ENCODE measurements at places on chromosomes 5 and 9. TPM values are rescaled to one million over a fixed set of nuclear protein-coding genes. Genes with fewer than 3 reads are reported as not detected.
A peak's percentile ranks its signal among the peaks of the same experiment; 100 is the strongest.

Gene CLIC3
- total RNA-seq, result not detected

Gene F12
- total RNA-seq, result 5.4 TPM

Gene ZFP37
- 1.5 TPM for total RNA-seq

Gene FBXL7
- total RNA-seq, result not detected

- peaks cover 11% of the 10 kb centered on the region for H3K27me3 ChIP-seq
- H3K4me1 ChIP-seq, result peaks cover 15% of the 10 kb centered on the region
- DNase-seq, result peak; percentile 17
- no peak overlapping the region for H3K27ac ChIP-seq
- peak overlapping the region; percentile 76 for H3K4me3 ChIP-seq
Measured at GRCh38 chr9:38622288-38622674, 1.9 kb upstream of the ANKRD18A start.

DNA sequence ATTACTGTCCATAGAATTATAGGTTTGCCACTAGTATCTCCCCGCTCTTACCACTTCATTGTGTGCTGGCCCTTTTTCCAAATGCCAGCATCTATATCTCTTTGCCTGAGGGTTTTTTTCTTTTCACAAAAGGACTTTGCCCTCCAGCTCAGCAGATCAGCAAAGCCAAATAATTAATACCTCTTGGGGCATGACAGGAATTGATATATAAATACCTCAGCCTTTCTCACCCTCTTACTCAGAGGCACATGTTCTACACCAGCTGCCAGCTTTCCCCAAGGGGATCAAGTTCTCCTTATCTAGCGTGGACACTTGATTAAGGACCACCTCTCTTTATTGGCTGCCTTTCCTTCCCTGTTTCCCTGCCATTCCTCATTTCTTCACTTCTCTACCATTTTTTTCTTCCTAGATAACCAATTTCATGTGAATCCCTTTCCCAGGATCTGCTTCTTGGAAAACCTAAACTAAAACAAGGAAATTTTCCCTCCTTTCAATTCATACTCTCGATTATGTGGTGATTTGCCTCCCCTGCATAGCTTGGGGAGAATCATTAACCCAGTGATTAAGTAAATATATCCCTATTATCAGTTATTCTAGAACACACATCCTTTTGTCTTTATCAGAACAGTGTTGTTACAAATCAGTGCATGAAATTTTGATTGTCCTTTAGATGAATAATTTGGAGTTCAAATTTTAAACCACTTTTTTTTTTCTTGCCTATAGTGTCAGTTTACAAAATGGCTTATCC lies 6.9 kb upstream of the NUDT12 start:
- no peak overlapping the region for H3K27ac ChIP-seq
- no peaks in the 10 kb centered on the region for H3K36me3 ChIP-seq
- no peaks in the 10 kb centered on the region for H3K4me1 ChIP-seq
- H3K4me3 ChIP-seq, result no peak overlapping the region
- peaks cover 3% of the 10 kb centered on the region for H3K27me3 ChIP-seq
- DNase-seq, result no peak

GRCh38 chr9:36141288-36141687 lies 4.8 kb downstream of the GLIPR2 start:
- no peak for DNase-seq
- H3K27me3 ChIP-seq, result no peaks in the 10 kb centered on the region
- H3K4me3 ChIP-seq, result no peak overlapping the region

- H3K27ac ChIP-seq, result no peak overlapping the region
- no peak for DNase-seq
- no peak overlapping the region for H3K4me3 ChIP-seq
- no peaks in the 10 kb centered on the region for H3K4me1 ChIP-seq
- H3K27me3 ChIP-seq, result peaks cover 39% of the 10 kb centered on the region
Measured at GRCh38 chr5:66529704-66530103, 66.5 kb upstream of the MAST4 start.

Measured in activated naive CD4-positive, alpha-beta T cell treated with anti-CD3 and anti-CD28 coated beads for 36 hours (primary cell).